ENCODE measurements at places on chromosomes 6 and 20.

GRCh38 chr20:58511364-58511763, 3.8 kb downstream of the APCDD1L start:
- DNase-seq: peak; percentile 47

DNA sequence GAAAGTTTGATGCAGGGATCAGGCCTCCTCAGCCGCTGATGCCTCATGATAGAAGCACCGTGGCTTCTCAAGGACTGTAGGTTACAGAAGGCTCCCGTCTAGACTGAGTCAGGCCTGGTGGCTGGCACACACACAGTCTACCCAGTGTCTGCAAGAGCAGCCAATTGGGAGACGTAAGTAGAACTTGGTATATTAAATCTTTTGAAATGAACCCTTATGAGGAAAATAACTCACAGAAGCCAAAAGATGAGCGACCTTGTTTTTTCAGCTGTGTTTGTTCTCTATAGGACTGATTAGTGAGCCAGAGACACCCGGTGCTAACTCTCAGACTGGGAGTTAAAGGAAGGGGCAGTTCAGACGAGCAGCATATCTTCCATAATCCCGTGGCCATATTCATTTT, 5.9 kb upstream of the PDE10A start:
- DNase-seq: no peak

DNA sequence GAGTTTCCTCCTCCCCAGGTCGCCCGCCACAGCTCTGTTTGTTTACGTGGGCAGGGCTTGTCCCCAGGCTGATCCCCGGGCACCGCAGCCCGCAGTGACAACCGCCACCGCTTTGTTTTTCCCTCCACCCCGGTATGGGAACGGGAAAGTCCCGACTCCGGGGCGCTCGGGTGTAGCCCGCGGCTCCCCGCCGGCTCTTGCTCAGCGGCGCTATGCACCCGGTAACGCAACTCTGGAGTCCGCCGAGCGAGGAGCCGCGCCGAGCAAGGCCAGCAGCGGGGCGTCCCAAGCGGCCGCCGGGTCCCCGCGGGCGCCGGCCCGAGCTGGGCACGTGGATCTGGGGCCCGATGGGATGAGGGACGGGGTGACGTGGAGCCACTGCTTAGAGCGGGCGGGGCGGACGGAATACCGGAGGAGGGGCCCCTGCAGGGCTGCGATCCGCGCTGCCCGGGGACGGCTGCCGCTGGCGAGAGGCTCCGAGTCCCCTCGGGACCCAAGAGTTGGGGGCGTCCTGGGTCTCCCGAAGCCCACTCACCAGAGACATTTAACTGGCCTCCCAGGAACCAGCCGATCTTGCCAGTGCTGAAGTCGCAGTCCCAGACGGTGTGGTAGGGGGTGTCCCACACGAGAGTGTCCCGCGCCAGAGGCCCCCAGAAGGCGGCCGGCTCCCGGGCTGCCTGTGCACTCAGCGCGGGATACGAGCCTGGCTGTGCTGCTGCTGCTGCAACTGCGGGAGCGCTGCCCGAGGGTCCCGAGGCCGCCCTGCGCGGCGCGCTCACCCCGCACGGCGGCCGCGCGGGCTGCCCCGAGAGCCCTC, 497 bp downstream of the ACSS1 start:
- DNase-seq: no peak

GRCh38 chr6:165842281-165842936, 179.4 kb upstream of the PDE10A start:
- no peak for DNase-seq

DNA sequence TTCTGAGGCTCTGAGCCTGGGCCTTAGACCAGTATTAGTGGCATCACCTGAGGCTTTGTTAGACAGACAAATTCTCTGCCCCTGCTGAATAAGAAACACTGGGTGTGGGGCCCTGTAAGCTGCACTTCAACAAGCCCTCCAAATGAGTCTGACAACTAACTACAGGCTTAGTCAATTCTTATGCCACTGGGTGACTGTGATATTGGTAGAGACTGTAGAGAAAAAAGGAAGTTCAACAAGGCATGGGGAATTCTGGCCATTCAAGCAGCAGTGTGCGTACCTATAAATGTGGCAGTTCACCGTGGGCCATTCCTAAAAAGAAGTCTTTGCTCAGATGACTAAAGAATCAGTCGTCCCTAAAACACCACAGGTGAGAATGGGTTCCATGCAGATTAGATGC, 82.7 kb downstream of the MDN1 start:
- no peak for DNase-seq

- no peak for DNase-seq
Observed at GRCh38 chr20:8155812-8156211, 23.7 kb downstream of the PLCB1 start.

GRCh38 chr6:39419607-39420006, 97.1 kb upstream of the KCNK16 start:
- no peak for DNase-seq

GRCh38 chr20:35251613-35251940, 25.1 kb downstream of the MMP24 start:
- no peak for DNase-seq

DNA sequence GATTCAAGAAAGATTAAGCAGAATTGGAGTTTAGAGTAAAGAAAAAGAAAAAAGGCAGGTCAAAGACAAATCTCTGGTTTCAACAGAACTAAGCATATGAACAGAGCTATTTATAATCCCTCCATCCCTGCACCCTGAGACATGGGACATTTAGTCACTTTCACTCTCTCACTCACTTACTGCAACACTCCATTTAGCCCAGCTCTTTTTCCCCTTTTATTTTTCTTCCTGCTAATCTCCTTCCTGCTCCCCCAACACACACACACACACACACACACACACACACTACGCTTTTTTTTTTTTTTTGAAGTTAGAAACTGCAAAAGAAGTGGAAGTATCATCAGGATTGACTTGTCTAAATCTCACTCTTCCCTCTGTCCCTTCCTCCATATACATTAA, 45.1 kb upstream of the TBC1D7 start:
- no peak for DNase-seq

GRCh38 chr6:1739220-1739619, 129.5 kb downstream of the FOXC1 start:
- no peak for DNase-seq

DNA sequence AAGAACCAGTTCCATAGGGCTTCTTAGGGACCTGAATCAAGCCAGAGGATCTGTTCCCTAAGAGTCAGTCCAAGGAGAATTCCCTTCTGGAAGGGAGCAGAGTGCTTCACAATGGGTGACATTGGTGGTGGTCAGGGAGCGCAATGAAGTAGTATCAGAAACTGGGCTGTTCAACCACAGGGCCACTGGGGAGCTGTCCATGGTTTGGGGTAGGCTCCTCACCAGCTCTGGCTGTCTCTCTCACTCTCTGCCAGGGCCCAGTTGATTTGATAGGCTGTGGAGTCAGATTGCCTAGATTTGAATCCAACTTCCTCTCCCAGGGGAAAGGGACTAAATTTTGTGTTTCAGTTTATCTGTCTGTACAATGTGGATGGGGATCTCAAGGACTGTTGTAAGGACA, 36.7 kb upstream of the CHD6 start:
- DNase-seq: no peak

GRCh38 chr6:131065824-131066171, 2.8 kb upstream of the EPB41L2 start:
- no peak for DNase-seq

- no peak for DNase-seq
Observed at GRCh38 chr20:40633123-40633850, 55.7 kb downstream of the MAFB start.

GRCh38 chr20:23187751-23188150, 101.6 kb upstream of the CD93 start:
- DNase-seq: no peak

DNA sequence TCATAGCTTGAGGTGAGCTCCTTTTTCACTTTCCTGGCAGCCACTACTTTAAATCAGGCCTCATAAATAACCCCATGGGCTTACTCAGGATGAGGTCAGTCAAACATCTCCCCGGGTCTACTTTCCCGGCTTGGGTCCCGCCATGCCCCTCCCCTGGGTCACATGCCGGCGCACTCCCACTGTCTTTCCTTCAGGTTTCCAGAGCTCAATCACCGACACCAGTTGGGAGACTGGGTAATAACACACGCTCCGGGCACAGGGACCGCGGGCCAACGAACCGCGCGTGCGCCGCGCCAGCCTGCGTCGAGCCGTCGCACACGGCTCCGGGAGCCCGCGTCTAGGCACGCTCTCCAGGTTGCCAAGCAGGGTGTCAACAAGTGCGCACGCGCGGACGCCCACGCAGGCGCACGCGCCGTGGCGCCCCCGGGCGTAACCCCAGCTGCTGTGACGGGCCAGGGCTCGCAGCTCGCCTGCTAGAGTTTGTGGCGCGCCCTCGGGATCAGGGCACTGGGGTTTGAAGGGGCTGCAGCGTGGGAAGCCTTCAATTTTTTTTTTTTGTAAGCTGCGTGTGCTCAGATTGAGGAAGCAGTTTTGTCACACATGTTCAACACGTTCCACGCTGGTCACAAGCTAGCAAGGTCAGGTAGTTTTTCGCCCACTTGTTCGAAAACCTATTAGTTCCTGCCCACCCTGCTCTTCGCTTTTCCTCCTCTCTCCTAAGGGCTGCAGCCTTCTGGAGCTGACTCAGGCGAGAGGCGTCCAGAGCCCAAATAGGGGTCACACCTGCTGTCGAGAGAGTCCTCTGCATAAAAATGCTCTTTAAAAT, 31.8 kb downstream of the TFAP2B start:
- DNase-seq: no peak

GRCh38 chr6:52649536-52650160, 21.3 kb upstream of the TMEM14A start:
- no peak for DNase-seq

DNA sequence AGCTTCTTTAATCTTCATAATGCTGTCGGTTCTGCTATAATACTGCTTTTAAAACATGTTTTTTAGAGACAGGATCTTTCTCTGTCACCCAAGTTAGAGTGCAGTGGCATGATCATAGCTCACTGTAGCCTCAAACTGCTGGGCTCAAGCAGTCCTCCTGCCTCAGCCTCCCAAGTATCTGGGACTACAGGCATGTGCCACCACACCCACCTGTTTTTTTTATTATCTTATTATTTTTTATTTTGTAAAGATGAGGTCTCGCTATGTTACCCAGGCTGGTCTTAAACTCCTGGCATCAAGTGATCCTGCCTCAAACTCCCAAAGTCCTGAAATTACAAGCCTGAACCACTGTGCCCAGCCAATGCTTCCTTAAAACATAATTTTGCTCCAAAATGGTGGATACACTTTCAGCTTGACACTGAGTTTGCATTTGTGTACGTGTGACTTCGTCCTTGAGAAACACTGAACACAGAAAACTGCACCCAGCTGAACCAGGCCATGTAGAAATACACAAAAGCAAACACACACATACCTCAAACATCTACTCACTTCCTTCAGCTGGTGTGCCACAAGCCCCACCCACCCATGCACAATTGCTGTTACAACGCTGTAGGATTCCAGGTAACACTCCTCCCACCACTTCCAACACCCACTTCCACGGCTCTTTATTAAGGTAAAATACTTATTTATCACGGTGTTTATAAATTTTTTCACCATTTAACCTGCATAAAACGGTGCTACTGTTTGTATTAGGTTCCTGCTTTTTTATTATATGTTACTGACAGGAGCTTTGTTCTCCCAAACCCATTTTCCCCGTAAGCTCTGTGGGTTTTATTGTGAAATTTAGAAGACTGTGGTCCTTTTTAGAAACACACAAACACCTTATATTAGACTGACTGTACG, 109.1 kb downstream of the TSHZ2 start:
- no peak for DNase-seq

DNA sequence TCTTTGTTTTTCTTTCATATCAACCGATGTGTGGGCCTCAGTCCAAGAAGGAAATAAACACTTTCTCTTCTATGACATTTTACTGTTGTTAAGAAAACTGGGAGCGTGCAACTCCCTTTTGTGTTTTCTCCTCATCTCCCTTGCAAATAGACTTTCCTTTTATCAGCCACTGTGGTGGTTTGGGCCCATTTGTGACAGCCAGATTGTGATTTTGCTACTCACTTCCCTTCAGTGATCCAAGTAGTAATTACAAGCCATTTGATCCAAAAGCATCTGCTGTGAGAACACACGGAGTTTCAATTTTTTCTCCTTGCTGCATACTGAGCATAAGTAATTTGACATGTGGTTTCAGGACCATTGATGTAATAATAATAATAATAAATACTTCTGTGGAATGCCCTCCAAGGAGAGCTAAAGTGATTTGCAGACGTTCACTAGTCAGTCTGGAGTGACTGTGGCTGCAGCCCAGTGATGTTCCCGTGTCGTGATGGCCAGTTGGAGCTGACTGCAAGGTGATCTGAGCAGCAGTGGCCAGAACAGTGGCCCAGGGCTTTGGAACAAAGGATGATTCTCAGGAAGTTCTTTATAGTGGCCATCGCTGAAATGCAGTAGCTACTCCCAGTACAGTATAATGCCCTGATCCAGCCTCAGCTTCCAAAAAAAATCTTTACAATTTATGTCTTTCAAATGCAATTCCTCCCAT, 91.9 kb upstream of the CLDN20 start:
- DNase-seq: no peak

DNA sequence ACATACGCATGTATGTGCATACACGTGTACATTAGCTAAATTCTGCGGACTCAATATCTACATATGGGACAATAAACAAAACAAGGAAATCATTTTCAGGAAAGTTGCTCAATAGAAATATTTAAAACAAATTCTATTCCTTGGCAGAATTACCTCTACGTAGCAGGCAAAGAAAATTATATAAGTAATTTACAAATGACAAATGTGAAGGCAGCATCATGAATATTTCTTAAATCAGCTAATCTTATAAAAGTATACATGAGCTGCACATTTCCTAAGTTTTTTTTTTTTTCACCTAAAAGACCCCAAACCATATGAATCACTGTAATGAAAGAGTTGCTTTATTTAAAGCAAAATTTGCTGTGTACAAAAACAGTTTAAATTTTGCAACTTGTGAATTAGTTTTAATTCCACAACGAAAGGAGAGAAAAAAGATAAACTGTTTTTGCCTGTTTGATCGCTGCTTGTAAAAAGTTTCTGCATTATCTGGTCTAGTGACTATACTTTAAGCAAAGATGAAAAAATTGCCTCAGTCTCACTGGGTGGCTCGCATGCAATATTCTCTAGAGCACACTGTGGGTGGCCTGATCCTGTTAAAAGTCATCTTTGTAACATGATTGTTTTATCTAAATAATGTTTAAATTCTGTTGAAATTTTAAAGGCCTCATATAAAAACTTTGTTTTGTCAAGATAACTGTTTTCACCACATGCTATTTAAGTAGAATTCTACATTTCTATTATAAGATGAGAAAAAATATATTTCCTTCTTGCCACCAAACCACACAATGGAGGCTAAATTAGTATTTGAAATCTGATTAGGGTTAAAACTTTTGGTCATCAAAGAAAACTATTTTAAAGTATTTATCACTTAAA, 57.1 kb downstream of the HUS1B start:
- no peak for DNase-seq

- DNase-seq: no peak
Observed at GRCh38 chr6:106197441-106197840, 111.3 kb downstream of the PRDM1 start.
